ENCODE measurements at places on chromosomes 5 and 9. TPM values are rescaled to one million over a fixed set of nuclear protein-coding genes. Genes with fewer than 3 reads are reported as not detected.
A peak's percentile ranks its signal among the peaks of the same experiment; 100 is the strongest.

DNA sequence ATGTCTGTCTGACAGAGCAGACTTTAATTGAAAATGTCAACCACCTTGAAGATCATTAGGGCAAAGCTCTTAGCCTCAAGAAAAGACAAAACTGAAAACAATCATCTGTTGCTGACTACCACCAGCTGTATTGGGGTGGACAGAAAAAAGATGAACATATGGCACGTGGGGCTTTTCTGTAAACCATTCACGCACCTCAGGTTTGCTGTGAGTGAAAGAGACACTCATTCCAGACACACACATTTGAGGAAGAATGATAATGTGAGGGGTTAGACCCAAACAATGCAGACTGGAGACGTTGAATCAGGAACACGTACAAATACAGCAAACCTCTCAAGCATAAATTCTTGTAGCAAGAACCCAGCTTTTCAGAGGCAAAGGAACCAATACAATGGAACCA, 158.7 kb downstream of the EBF1 start:
- no peak for DNase-seq

- no peak for DNase-seq
Observed at GRCh38 chr9:77952635-77953328, 78.8 kb downstream of the GNAQ start.

GRCh38 chr9:75812141-75812540, 78.3 kb upstream of the PCSK5 start:
- DNase-seq: no peak

The SOHLH1 gene
- not detected for total RNA-seq

GRCh38 chr9:90001747-90002146, 396.9 kb downstream of the GADD45G start:
- no peak for DNase-seq

GRCh38 chr5:81556809-81557208, 162.9 kb upstream of the ACOT12 start:
- no peak for DNase-seq

DNA sequence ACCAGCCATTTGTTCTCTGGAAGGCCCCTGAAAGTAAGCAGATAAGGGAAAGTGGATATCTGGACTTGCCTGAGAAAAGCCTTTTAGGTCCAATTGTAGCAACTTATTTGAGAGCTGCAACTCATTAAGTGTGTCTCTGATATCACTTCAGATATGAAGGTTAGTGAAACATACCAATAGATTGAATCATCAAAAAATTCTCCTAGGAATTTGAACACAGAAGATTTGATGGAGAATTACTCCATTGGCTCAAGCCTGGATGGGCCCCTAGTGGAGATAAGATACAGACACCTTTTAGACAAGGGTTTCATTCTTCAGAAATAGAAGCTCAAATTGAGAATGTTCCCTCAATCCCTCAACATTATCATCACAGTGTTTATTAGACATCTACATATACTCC, 356.7 kb downstream of the NDUFS4 start:
- no peak for DNase-seq

DNA sequence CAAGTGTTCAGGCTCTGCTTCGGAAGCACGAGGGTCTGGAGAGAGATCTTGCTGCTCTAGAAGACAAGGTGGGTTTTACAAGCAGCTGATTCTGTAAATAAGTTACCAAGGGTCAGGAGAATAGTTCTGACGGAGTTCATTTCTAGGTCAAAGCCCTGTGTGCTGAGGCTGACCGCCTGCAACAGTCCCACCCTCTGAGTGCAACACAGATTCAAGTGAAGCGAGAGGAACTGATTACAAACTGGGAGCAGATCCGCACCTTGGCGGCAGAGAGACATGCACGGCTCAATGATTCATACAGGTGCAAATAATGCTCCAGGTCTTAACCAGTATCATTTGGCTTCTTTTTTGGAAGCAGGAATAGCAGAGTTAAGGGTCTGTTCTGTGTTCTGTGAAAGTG, 24.8 kb downstream of the SPTAN1 start:
- no peak for DNase-seq

The FOXE1 gene
- not detected for total RNA-seq

- DNase-seq: no peak
Observed at GRCh38 chr5:12242950-12243888, 339.0 kb upstream of the CTNND2 start.

- no peak for DNase-seq
Observed at GRCh38 chr9:114053246-114054005, 24.7 kb downstream of the AMBP start.

The FOXD4L3 gene
- total RNA-seq: not detected

DNA sequence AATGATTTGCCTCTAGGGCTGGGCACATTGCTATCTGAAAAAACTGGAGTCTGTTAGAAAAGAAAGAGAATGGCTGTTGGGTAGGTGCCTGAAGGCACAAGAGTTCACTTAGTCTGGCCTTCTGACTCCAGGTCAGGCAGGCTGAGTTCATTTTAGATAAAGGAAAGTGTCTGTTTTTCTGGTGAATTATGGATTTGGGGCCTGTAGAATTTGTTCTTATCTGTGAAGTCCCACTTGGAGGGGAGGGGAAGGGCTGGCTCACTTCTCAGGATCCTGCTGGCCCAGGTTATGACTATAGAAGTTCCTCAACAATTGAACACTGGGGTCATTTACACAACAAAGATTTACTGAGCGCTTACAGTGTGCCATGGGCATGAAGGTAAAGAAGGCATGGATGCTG, 11.5 kb upstream of the SEPTIN8 start:
- DNase-seq: no peak

DNA sequence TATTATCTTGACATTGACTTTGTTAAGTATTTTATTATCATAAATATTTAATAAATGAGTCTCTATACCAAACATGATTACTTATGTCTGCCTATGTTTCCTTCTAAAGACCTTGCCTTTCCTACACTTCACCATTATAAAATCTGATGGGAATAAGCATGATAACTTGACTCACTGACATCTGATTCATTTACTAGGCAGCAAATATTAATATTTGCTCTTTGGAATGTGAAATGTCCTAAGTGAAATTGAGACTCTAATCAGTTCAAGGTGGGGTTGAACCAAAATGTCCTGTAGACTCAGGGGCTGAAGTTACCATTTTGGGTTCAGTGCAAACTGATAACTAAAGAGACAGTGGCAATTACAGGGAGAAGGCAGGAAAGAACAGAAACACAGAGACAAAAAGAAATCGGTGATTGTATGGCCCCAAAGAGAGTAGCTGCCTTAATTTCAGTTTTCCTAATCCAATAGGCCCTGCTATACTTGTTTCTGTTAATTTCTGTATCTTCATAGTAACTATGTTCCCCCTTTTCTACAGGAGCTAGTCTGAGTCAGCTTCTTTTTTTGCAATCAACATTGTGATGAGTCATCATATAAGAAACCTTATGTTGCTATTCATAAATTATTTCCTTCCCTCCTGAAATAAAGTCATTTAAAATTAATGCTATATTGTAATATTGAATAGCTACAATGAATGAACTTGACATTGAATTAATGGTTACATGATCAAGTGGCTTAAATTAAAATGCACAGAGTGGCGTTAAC, 296.8 kb downstream of the PDE4D start:
- DNase-seq: no peak

The PCSK1 gene
- total RNA-seq: not detected

DNA sequence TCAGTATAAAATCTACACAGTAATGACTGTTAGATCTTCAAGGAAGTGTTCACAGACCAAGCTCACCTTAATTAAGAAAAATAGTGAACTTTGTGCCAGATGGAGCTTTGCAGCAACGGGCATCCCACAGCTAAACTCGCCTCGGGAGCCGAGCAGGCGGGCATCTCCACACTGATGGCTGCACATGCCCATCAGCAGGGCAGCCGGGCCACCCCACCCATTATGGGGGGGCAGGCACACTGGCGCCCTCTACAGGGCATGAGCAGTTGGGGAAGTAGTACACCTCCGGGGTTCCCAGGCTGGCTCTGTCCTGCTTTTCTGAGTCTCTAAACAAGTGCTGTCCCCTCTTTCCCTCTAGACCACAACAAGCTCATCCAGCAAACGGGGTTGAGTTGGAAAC, 21.6 kb downstream of the ANKS6 start:
- no peak for DNase-seq

The C9orf50 gene
- not detected for total RNA-seq

GRCh38 chr5:39073767-39074016, 507 bp downstream of the RICTOR start:
- DNase-seq: no peak

GRCh38 chr9:133635533-133636531, at the start of gene DBH:
Gene DBH (plus strand): TSS chr9:133636363. CDS start chr9:133636372, 9 bp downstream.
- no peak for DNase-seq

DNA sequence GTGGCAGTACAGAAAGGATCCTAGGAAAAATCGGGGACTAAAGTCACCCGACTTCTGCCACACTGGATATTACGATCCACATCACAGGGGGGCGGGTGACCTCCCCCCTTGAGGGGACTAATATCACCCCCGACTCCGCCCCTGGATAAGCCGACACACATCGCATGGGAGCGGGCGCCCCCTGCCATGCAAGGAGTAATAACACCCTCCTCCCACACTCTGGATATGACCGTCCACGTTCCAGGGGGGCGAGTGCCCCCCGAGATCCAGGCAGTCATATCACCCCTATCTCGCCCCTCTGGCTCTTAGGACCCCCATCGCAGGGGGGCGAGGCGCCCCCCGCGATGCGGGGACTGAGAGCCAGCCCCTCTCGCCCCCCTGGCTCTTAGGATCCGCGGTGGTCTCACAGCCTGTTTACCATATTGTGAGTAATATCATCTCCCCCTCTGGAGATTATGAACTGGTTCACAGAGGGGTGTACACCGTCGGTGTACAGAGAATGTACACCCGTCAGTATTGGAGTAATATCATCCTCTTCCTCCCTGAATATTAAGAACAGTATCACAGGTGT, 423.0 kb downstream of the DIRAS2 start:
- DNase-seq: no peak

DNA sequence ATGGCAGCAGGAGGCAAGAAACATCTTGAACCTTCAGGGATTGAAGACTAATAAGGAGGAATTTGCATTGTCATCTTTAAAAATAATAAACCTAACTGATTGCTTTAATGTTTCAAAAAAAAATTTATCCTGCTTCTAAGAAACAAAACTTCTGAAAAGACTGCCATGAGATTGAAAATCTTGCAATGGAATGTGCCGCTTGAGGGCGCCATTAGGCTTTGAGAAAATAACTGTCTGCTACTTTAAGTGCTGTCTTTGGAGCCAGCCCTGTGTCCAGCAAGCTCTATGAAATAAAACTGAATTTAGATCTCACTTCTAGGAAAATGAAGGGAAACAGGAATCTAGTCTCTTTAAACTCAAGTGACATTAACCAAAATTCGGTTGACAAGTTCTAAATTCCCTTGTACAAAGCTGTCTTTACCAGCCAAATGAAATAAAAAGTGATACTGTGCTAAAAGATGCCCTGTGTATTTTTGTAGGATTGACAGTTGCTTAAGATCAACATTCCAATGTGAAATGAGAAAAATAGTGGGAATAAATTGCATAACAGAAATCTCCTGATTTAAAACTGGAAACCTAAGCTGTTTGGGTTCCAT, 79.4 kb downstream of the ESM1 start:
- no peak for DNase-seq

The IL3 gene
- total RNA-seq: not detected

The CFAP77 gene
- total RNA-seq: 6.0 TPM

GRCh38 chr5:6728011-6728794, 15.0 kb downstream of the TENT4A start:
- DNase-seq: no peak

- DNase-seq: peak; percentile 73
Observed at GRCh38 chr5:65018763-65019162, 250.0 kb downstream of the CWC27 start.

All from heart left ventricle (tissue), 16 donors.